ENCODE measurements at places on chromosomes 2 and 18.
A peak's percentile ranks its signal among the peaks of the same experiment; 100 is the strongest.

DNA sequence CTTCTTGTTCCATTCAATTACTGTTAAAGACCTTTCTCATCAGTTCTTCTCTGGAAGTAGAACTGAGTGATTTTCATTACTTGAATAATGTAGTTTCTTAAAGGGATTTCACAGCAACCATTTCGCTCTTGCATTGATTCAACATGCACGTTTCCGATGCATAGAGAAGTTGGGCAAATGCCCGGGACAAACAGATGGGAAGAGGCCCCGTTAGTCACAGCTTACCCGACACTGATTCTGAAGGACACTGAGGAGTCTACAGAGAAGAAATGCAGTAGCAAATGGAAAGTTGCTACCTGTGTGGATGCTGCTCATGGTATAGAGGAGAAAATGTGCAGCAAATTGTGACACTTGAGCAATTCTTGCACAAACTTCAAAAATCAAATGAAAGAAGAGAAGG lies 32.3 kb upstream of the GCG start:
- peak; percentile 47 for DNase-seq

DNA sequence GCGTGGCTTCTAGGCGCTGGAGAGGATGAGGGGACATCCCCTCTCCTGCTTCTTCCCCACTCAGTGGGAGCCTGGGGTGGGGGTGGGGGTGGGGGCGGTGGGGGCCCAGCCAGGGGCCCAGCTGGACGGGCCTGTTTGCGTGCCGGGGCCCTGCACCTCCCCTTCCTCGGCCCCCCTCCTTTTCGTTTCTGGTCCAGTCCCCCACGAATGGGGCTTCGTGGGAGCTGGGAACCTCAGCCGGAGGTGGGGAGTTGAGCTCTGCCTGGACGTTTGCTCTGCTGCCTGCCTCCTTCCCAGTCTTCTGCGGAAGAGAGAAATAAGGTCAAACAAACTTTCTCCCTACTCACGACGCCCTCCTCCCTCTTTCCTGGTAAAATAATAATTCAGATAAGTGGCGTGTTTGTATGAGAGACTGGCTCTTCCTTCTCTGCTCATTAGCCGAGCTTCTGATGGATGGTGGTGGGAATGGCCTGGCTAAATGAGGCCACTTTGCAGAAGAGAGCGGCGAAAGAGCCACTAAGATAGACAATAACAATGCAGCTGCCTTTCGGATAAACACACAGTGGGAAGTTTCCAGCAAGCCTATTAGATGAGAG lies 782 bp downstream of the MTA3 start:
- DNase-seq = no peak

DNA sequence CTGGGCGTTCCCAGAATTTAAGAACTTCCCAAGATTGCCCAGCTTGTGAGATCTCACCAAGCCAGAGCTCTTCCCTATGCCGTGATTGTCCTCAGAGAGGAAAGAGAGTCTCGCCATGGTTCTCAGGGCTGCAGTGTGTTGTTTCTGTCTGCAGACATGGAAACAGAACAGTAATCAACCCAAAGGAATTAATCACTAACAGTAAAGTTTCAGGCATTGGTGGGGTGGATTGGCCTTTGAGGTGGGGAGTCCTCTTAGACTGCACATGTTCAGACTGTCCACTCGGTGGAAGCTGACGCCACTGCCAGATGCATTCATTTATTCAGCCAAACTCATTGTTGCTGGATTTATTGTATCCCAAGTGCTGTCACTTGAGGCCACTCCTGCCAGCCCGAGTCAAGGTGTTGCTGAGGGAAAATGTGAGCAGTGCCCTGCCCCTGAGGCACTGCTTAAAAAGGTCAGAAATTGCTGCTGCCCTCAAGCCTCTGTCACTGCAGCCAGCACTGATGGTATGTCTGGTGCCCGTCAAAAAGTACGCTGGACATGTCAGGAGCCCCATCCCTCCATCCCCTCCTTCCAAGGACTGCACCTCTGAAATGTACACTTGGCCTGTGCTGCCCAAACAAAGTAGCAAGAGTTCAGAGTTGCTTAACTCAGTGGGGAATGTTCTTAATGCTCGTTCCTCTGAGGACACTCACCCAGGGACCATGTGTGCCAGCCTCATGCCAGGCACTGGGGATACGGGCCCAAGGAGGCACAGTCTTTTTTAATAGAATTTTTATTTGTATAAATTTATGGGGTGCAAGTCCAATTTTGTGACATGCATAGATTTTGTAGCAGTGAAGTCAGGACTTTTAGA lies 201.0 kb downstream of the GLI2 start:
- DNase-seq = no peak

- peak; percentile 24 for DNase-seq
Observed at GRCh38 chr2:176554101-176555048, 285.1 kb downstream of the MTX2 start.

- no peak for DNase-seq
Observed at GRCh38 chr2:42560899-42561298, 7.5 kb upstream of the MTA3 start.

GRCh38 chr2:46266134-46266533 lies 31.1 kb upstream of the EPAS1 start:
- DNase-seq = no peak

DNA sequence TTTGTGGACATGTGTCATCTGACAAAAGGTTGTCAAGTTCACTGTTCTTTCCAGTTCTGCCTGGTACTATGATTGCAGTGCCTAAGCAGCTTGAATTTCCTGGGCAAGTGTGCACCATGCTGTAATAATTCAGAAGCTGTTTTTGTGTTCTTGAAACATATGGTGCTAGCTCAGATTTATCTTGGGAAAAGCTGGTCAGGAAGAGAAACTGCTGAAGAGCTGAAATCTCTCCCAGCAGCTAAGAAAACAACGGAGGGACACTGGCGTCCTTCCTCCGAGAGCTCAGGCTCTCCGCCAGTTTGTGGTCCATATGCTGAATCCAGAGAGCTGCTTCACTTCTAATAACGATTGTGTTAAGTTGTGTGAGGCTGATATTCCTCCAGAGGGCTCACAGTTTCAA lies 642.0 kb downstream of the DPP10 start:
- no peak for DNase-seq

DNA sequence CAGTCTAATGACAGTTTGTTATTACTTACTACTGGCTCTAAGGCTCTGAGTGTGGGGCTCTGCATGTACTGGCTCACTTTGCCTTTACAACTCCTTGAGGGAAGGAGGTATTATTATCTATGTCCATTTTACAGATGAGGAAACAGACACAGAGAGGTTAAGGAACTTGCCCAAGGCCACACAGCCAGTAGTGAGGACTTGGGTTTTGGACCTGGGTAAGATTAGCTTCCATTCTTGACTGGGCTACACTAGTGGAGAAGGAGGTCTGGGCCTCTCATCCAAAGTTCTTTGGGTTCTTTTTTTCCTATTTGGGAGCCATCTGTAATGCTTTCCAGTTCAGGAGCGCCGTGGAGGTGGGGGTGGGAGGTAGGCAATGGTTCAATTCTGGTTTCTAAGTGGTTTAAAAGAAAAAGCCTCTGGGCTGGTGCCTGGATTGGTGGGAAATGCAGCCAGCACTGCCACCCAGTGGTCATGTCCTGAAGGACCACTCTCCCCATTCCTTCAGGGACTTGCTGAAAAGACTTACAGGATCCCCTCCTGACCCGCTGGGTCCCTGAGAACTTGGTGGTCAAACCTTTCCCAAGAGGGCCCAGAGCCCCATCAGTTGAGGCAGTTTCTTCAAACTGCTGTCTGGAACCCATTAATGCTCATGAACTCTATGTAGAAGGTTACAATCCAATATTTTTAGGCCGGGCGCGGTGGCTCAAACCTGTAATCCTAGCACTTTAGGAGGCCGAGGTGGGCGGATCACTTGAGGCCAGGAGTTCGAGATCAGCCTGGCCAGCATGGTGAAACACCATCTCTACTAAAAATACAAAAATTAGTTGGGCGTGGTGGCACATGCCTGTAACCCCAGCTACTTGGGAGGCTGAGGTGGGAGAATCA lies 38.6 kb upstream of the NOTO start:
- DNase-seq = peak; percentile 50

- DNase-seq = no peak
Observed at GRCh38 chr18:55142410-55142809, 183.1 kb upstream of the CCDC68 start.

- DNase-seq = no peak
Observed at GRCh38 chr2:84653302-84653701, 137.0 kb downstream of the DNAH6 start.

GRCh38 chr2:45699032-45699658 lies 47.7 kb downstream of the PRKCE start:
- no peak for DNase-seq

DNA sequence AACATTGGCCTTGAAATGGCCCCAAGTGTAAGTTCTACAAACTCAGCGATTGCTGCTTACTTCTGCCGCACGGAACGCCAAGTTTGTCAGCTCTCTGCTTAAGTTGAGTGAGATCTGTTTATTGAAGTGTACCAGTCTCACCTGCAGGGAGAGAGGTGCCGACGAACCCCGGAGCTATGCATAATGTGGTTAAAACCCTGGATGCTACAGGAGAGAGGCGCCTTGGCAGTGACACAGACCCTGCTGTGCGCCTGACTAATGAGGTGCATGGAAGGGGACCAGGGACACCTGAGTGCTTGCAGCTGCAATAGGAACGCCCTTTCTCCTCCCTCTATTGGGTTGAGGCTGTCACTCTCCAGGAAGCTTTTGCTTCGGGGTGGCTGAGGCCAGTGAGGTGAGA lies 979 bp downstream of the SLC9A2 start:
- DNase-seq = no peak

DNA sequence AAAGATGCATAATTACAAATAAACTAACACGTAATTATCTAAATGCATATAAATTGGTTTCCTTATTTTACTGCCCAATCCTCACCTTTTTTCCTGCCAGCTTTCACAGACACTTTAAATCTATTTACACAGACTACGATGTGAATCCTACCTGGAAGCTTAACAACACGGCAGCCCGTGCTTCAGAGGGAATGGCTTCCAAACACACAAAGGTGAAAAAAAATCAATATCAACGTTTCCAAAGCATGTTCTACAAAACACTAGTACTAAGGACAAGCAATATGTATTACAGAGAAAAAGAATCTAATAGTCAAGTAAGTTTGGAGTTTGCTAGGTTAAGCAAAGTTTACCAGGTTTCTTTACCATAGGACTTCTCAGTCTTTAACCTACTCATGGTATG lies 4.4 kb downstream of the MAP4K3 start:
- DNase-seq = no peak

- peak; percentile 47 for DNase-seq
Observed at GRCh38 chr2:30421604-30422443, 25.2 kb upstream of the LCLAT1 start.

DNA sequence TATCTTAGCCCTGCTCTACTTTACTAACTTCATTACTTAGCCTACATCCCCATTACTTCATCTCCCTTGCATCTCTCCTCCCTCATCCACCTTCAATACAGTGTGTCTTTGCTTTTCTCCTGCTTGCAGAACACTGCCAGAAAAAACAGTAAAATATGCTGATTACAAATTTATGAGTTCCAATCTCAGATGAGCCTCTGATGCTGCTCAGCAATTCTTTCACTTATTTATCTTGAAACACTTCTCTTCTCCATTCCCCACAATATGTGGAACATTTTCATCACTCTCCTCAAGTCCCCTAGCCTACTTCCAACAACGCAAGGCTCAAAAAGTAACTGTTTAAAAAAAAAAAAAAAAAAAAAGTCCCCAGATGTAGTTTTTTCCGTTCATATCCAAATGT lies 7.1 kb downstream of the VPS54 start:
- DNase-seq = no peak

DNA sequence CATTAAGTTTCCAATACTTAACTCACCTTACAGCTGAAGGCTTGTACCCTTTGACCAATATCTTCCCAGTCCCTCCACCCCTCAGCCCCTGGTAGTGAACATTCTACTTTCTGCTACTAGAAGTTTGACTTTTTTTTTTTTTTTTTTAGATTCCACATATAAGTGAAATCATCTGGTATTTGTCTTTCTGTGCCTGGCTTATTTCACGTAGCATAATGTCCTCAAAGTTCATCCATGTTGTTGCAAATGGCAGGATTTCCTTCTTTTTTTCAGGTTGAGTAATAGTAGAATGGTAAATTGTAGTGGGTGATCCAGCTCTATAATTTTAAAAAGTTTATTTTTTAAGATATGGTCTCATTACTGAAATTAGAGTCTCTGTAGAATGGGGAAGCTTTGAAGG lies 316.0 kb downstream of the MTX2 start:
- DNase-seq = no peak

- DNase-seq = no peak
Observed at GRCh38 chr2:189442468-189442867, 1.2 kb downstream of the WDR75 start.

DNA sequence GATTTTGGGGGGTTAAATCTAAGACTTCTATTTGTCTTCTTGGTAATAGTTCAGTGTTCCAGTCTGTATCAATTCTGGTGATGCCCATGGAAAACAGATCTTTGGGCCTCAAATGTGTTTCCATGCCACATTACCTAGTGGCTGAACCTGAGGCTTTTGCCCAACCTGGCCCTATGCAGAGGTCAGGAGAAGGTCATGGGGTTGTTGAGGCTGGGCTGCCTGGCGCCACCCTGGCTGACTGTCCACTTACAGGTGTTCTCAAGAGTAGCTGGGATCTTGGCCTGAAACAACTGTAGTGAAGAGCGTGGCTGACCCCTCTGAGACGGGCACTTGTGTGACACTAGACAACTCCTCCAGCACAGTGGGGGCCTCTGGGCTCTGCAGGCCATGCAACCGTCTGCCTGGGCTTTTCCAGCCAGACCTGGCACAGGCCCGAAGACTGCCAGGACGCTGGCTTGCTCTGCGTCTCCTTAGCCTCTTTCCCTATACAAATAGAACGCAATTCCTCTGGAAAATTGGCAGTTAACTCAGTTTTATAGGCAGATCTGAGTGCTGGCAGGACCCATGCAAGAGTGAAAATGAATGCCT lies 127.8 kb downstream of the TRIM43 start:
- no peak for DNase-seq

DNA sequence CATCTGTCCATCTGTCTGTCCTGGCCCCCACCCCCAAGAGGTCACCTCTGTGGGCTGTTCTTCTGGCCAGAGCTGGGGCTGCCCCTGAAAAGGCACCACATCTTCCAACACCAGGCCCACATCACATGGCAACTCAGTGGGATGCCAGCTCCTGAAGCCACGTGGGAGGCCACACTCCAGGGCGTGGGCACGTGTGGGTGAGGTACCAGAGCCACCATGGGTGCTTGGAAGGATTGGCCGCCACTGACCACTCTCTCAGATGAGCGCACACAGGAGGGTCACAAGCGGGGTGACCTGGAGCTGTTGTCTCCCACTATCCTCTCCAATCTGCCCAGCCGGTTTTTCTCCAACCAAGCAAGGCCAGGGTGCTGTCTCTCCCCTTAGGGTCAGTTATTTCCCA lies 197.9 kb downstream of the TFCP2L1 start:
- DNase-seq = no peak

GRCh38 chr2:24984912-24985311 lies 13.2 kb upstream of the DNAJC27 start:
- DNase-seq = peak; percentile 14

Measured in SHP77 (cell line).